NCI-H1417 treated with DMSO at 0.1 percent for 48 hours (cell line): ENCODE measurements at places on chromosomes 1 and 21.

DNA sequence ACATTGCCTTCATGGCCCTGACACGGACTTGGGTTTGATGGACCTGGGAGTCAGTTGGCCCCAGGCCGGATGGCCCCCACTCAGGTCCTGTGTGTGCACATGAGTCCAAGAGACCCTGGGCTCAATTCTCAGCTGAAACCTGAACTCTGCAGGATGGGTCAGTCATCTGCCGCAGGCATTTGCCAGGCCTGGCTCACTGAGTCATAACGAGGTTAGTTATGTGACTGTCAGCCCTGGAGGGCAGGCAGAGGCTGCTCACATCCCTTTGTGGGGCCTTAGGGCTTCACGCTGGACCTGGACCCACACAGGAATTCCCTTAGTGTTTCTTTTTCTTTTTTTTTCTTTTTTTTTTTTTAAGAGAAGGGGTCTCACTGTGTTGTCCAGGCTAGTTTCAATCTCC lies 46.5 kb downstream of the PSMG1 start:
- no peak for DNase-seq

DNA sequence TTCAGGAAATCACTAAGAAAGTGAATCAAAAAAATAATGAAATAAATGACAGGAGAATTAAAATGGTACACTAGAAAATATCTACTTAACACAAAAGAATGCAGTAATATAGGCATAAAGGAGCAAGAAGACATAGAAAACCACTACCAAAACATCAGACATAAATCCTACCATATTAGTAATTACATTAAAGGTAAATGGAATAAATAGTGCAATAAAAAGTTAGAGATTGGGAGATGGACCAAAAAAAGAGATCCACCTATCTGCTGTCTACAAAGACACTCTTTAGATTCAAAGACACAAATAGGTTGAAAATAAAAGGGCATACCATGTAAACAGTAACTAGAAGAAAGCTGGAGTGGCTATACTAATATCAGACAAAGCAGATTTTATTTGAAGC lies 167.0 kb upstream of the SAMSN1 start:
- no peak for DNase-seq

GRCh38 chr1:160858097-160858496 lies 4.6 kb downstream of the CD244 start:
- DNase-seq = no peak

DNA sequence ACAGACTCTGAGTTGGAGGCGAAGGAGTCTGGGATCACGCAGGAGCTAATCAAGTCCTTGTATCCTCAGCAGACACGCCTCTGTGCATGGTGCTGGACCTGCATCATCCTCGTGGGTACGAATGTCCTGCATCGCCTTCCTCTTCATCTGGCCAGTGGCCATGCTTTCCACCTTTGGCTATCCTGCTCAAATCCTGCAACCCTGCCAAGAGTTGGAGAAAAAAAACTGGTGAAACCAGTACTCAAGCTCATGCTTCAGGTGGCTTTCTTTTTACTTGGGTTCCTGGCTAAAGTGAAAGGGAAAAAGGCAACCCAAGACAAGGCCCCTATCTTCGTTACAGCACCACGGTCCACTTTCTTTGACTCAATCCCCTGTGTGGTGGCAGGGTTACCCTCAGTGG lies 8.9 kb downstream of the SETSIP start:
- no peak for DNase-seq

DNA sequence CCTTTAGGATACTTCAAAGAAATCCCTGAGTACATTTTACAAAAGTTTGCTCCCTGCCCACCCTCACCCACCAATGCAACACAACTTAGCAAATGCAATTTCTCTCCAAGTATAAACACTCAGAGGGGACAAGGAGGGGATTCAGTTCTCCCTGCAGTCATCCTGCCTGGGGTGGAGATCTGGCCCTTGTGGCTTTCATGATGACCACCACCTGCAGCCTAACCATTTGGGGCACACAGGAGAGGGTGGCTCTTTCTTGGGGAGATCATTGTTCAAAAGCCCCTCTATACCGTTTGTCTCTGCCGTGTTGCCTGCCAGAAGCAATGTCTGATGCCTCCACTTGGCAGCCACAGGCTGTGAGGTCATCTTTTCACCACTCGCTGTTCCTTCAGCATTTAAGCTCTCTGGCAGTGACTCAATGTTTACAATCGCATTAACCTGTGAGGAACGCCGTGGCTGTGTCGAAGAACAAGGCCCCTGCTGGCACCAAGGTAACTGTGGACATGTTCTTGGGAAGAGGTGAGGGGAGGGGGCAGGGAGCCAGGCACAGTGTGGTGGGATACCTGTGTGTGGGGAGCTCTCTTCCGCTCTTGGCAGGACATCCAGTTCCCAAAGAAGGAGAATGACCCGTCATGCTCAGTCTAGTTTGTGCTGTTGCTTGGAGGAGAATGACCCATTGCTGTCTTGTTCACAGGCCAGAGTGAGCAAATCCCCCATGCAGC lies 103.9 kb upstream of the DUSP10 start:
- no peak for DNase-seq

DNA sequence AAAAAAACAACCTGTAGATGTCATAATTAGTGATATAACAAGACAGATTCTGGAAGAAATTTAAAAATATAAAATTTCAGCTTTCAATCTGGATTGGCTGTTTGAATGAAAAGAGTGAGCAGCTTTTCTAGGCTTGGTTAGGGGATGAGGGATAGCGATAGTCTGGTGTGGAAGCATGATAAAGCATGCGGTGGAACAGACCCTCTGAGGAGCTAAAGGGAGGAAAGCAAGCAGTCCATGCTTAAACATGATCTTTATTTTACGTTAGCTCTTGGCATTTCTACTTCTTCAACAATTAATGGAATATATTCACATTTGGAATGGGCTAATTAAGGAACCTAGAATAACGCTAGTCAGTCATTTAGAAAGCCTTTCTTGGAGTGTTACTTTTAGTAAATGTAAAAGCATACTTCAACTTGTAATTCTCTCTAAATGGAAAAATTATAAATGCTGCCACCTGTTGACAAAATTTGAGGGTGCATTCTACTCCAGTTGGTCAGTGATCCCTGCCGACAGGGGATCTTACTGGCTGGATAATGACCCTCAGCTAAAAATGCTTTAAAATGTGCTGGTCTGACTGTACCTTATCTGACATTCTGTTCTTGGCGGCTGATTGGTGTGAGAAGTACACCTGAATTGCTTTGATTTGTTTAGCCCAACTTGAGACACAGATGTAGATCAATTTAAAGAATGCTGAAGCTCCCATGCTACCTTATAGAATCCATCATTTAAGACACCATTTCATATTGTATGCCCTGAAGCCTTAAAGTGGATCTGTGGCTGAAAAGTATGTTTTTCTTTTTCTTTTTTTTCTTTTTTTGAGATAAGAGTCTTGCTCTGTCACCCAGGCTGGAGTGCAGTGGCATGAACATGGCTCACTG lies 61.2 kb downstream of the AK4 start:
- no peak for DNase-seq

DNA sequence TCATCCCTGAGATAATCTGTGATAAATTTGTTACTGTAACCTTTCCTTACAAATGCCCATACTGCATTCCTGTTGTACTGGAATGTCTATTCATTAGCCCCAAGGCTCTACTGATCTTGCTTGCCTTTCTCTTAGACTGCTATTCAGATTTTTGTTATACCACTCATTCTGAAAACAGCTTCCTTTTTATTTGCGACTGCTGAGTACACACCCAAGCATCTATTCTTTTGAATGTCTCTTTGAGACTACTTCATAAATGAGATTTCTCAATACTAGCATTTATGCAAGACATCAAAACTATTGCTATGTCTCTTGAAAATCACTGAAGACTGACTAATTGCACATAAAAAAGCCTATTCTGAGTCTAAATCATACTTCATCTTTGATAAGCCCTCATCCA lies 38.6 kb downstream of the DENND1B start:
- no peak for DNase-seq

DNA sequence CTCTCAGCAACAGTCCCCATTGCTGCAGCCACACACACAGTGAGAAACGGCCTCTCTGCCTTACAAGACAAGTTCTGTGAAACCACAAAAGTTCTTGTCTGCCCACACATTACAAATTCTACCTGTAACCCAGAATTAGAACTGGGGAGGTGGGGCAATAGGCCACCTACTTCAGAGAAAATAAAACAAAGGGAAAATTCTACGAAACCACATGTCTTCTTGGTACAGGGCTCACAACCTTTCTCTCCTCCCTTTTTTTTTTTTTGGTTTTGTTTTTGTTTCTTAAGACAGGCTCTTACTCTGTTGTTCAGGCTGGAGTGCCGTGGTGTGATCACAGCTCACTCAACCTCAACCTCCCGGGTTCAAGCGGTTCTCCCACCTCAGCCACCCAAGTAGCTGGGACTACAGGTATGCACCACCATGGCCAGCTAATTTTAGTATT lies 30.2 kb downstream of the LPAR3 start:
- no peak for DNase-seq

DNA sequence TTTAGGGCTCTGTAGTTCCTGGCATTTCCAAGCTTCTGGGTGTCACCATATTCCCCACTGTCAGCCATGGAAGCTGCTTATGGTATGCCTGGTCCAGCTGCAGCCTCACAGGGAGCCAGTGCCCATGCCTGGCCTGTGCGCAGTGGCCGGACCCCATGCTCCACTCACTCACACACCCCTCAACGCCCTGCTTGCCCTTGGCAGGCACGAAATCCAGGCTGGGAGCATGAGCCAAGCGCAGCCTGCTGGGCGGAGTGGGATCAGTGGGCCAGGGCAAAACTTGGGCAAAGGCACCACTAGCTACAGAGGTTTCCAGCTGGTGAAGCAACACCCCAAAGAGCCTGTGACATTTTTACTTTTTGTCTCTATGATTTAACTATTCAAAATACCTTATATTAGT lies 520.4 kb downstream of the RWDD3 start:
- DNase-seq = no peak

GRCh38 chr1:19151537-19151936 lies 58.5 kb downstream of the UBR4 start:
- DNase-seq = no peak
